LoVo (cell line): ENCODE measurements at places on chromosomes 7 and 10.

DNA sequence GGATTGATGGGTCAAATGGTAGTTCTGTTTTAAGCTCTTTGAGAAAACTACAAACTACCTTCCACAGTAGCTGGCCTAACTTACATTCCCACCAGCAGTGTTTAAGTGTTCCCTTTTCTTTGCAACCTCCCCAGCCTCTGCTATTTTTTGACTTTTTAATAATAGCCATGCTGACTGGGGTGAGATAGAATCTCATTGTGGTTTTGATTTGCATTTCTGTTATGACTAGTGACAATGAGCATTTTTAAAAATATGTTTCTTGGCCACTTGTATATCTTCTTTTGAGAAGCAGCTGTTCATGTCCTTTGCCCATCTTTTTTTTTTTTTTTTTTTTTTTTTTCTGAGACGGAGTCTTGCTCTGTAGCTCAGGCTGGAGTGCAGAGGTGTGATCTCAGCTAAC, 155.2 kb upstream of the BMPER start:
- DNase-seq: no peak

GRCh38 chr7:150801946-150802771, 1.6 kb downstream of the TMEM176A start:
- DNase-seq: no peak

DNA sequence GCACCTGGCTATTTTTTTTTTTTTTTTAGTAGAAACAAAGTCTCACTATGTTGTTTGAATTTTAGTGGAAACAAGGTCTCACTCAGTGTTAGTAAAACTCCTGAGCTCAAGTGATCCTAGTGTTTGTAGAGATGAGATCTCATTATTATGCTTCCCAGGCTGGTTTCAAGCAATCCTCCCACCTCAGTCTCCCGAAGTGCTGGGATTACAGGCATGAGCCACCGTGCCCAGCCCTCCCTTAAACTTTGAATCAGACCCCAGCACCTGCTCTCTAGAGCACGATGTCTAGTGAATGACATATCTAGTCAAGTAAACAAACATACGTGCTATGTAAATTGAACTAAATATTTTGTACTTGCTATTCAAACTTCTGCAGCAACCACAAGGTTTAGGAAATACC, 105.6 kb upstream of the MYO3A start:
- DNase-seq: no peak

DNA sequence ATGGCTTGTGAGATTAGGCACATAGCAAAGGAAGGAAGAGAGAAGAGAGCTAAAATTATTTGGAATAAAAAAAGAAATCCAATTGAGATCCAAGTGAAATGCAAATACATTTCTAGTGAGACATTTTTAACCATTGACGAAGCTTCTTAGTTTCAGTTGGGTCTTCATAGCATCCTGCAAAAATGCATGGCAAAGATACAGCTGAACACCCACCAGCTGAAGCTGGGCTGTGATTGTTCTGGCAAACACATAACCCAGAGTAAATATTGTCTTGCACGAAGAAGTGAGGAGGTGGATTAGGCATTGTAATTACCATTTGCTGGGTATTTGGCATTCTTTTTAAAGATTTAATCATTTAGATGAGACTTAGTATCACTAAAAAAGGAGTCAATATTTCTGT, 409.4 kb downstream of the GRM8 start:
- DNase-seq: no peak

- DNase-seq: no peak
These were observed 71.3 kb downstream of the CDHR3 start for GRCh38 chr7:106034383-106034782.

DNA sequence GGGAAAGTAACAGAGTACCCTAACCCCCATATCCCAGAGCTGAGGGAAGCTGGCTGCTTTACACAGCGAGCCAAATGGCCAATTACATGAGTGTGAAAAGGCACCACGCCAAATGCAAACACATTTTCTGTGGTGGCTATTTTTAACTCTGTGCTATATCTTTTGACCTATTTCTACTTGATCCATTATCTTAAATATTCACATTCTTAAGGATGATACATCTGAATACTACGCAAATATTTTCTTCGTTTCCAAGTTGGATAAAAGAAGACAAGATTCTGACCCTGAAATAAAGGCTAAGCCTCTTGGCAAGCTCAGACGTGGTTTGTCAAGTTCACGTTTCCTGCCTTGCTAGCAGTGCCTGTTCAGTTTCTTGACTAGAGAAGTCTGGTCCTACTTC, 146.7 kb upstream of the TMEM196 start:
- DNase-seq: no peak

DNA sequence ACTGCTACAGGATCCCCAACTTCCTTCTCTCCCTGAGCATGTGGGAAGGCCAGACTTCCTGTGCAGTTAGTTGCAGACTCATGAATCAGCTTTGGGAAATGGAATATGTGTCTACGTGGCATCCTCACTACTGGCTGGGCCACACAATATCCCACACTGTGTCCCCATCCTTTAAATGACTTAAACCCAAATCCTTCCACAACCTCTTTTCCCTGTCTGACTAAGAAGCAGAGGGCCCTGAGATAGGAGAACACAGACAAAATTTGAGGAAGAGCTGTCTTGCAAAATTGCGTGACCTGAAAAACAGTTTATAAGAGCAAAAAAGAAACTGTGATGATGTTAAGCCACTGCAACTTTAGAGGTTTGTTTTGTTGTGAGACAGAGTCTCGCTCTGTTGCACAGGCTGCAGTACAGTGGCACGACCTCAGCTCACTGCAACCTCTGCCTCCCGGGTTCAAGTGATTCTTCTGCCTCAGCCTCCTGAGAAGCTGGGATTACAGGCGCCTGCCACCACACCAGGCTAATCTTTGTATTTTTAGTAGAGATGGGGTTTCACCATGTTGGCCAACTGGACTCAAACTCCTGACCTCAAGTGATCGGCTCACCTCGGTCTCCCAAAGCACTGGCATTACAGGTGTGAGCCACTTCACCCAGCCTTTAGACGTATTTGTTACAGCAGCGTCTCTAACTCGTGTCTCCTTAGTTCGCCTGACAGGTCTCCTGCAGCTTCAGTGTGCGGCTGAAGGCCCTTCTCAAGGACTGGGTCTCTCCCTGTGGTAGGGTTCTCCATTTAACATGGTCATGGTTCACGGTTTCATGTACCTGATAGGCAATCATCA, 46.9 kb upstream of the SFMBT2 start:
- no peak for DNase-seq

- DNase-seq: no peak
These were observed 97.0 kb downstream of the NPSR1 start for GRCh38 chr7:34755008-34755407.

- no peak for DNase-seq
These were observed 61.3 kb upstream of the BICC1 start for GRCh38 chr10:58451193-58451889.

GRCh38 chr7:47179812-47180515, 401.9 kb downstream of the TNS3 start:
- DNase-seq: peak; percentile 57

DNA sequence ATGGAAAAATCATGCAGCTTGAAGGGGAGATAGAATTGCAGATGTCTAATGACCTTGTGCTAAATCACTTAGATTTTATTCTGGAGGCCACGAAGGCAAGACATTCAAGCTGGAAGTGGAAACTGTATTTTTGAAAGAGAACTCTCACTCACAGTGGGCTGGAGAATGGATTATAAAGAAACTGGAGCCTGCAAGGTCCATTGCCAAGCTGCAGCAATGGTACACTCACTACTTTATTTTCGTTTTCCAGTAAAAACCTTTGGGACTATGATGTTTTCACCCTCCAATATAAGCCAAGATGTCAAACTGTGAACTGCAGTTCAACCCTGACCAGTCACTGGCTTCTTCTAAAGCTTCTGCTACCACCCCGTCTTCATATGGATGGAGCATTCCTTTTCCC, 62.0 kb downstream of the SKIDA1 start:
- DNase-seq: no peak

DNA sequence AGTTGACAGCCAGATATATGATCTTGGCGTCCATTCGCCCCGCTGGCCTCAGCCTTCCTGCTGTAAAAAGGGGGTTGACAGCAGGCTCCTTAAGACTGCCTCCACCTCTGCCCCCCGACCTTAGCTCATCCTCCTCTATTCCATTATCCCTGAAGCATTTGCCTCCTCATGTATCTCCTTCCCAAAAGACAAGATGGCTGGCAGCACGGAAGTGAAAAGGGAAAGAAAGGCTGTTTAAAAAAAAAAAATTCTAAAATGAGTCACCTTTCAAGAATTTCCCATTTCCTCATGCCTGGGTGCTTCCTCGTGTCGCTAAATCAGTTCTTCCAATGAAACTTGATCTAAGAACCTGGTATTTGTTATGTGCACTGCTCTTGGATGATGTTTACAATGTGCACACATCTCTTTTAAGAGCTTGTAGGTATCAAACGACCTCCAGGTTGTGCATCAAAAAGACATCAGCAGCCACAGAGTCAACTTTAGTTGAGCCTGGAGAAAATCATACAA, 1.7 kb downstream of the SCRN1 start:
- peak; percentile 95 for DNase-seq

GRCh38 chr10:91707236-91707635, 74.4 kb upstream of the PPP1R3C start:
- DNase-seq: no peak
